ENCODE measurements at places on chromosomes 2 and 18. TPM values are rescaled to one million over a fixed set of nuclear protein-coding genes. Genes with fewer than 3 reads are reported as not detected.

DNA sequence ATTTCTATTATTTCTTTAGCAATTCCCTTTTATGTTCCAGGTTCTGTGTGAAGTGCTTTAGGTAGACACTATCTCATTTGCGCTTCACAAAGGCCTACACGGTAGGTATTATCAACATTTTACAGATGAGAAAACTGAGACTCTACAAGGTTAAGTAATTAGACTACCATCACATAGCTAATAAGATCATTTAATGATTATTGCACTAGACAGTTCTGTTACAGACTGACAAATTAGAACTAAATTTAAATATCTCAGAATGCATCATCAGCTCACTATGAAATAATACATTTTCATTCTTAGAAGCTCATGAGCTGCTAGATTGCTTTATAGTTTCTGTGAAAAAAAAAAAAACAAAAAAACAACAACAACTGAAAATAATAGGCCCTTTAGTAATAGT is 37.9 kb downstream of the DARS1 start:
- DNase-seq: no peak

DNA sequence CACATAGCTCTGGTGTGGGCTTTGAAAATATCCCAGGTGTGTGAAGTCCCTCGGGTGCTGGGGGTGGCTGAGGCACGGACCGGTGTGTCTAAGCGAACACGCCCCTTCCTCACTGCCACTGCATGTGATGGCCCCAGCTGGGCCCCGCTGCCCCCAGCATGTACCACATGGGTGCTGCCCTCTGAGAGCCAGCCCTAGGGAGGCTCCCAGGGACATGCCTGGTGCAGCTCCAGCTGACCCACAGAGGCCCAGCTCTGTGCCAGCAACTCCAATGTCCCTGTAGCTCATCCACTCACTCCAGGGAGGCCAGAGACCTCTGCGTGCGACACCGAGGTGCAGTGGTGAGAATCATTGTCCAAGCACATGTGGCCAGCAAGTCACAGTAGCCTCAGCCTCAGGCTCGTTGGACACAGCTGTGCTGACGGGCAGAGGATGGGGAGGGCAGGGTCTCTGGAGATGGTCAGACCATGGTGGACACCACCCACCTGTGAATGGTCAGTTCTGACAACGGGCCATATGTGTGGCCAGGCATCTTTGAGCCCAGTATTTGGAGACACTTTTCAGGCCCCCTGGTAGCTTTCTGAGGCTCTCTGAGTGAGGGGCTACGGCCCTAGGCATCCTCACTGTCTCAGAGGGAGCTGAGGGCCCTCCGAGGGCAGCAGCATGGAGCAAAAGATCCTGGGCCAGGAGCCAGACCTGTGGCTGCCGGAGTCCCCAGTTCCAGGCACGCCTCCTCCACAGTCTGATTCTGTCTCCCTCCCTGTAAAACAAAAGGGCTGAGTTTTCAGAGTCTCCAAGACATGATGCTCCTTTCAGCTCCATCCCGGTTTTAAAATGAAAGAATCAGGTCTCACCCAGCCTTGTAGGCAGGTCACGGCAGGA is 220.7 kb downstream of the NDUFA10 start:
- no peak for DNase-seq

DNA sequence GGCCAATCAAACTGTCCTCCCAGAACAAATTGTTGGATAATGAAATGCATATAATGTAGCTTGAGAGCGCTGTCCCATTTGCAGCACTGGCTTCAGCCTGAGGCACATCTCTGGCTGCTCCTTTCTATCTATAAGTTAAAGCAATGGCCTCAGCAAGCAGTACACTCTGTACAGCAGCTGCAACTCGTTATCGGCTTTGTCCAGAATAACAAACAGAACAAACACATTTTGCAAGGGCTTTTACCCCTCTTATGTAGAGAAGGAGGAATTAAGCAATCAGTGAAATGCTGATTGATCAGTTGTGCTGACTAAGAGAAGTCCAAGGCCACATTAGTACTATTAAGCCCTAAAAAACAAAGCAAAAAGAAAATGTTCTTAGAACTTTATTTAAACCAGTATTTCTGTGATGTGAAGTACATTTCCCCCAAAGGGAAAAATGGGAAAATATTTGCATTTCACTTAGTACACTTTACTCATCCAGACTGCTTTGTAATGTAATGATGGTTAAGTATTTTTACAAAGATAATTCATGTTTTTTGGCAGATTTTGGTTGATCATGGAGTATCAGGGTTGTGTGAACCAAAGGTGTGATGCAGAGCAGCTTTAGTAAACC is 15.0 kb upstream of the CPS1 start:
- peak; percentile 24 for DNase-seq

MROH2A gene
- not detected for total RNA-seq

IL36A gene
- not detected for total RNA-seq

IL1RN gene
- total RNA-seq: not detected

TEKT4 gene
- total RNA-seq: not detected
